ENCODE measurements at places on chromosomes 3 and 15. TPM values are rescaled to one million over a fixed set of nuclear protein-coding genes. Genes with fewer than 3 reads are reported as not detected.

DNA sequence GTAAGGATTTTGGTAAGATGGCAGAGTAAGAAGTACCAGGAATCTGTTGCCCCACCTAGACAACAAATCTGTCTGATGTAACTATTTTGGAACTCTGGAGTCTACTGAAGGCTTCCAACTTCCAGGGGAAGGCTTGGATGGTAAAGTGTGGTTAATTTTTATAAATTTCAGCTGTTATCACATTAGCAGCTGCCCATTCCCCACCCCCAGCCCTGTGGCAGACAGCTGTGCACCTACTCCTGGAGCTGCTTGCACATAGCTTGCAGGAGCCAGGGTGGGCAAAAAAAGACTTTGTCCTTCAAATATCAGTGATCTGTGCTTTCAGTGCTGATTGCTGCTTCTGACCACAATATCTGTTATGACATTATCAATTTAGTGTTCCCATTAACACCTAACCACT is 47.4 kb downstream of the FRMD5 start:
- DNase-seq, result no peak

DNA sequence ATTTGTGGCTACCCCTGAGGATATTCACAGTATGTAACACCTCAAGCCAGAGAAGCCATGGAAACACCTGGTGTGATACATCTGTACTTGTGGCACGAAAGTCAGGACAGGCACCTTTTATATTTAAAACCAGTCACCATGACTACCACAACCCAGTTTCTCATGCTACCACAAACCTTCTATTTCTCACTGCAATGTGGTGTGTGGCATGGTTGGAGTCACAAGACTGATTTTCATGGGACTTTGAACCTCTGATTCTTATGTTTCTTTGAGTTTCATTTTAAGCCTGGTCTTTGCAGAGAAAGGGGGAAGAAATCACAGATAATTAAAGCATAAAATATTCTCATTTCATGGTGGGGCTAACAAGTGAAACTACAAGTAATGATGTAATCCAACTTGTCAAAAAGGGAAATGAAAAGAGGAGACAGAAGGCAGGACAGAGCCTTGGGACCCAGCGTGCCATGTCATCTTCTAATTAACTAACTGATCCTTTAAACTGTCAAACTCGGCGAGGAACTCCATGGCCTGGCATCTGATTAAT is 175.9 kb downstream of the PDZRN3 start:
- no peak for DNase-seq

DNA sequence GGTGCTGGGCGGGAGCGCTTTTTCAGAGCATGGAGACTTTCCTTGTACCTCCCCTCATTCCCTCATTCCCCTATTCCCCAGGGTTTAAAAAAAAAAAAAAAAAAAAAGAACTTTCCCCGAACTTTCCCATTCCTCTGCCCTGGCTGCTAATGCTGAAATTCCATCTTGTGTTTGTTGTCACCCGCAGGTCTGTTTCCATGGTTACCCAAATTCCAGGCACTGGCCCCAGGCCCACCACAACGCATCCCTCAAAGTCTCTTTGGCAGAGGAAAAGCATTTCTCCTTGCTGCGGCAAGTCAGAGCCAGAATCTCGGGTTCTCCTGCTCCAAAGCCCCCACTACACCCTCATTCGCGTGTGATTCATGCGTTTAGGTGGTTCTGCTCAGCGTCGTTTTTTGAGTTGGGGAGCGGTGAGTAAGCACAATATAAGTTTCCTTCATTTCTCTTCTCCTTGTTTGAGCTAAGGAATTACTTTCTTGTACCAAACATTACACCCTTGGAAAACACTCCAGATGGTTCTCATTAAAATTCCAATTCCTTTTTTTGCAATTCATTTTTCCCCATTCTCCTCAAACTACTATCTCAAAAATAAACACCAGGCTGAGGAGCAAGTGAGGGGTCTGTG is 21.6 kb downstream of the ANAPC13 start:
- peak; percentile 92 for DNase-seq

The KBTBD13 gene
- not detected for total RNA-seq

- peak; percentile 13 for DNase-seq
Measured at GRCh38 chr15:57553526-57553925, 38.2 kb upstream of the MYZAP start.

- DNase-seq, result no peak
Measured at GRCh38 chr3:149162007-149162406, 32.6 kb downstream of the HPS3 start.

- no peak for DNase-seq
Measured at GRCh38 chr3:144843099-144843498, 871.5 kb downstream of the DIPK2A start.

The CCDC33 gene
- total RNA-seq, result 1.9 TPM

DNA sequence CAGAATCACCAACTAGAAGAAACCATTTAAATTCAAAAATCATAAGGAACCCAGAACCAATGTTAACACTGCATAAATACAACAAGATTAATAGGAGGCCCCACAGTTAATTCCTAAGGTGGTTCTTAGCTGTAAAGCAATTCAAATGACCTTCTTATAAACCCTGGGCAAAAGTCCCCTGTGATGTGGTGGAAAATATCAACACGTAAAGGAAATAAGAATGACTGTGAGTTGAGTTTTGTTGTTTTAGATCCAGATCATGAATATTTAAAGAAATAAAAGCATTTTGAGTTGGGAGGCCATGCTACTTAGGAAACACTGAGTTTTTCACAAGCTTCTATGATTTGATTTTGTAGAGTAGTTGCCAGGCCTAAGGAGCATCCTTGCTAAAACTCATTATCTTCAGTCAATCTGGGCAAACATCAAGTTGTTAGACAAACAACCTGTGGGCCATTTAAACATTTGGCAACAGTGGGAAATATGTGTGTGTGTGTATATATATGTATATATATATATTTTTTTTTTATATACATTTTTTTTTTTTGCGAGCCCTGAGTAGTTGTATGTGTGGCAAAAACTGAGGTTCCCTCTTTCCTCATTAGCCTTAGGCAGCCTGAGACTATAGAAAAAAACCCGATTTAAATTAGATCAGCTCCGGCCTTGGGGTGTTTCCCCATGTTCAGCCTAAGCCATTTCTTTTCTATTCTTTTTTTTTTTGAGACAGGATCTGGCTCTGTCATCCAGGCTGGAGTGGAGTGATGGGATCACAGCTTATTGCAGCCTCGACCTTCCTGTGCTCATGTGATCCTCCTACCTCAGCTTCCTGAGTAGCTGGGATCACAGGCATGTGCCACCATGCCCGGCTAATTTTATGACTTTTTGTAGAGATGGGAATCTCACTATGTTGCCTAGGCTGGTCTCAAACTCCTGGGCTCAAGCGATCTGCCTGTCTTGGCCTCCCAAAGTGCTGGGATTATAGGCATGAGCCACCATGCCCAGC is 8.0 kb upstream of the PXK start:
- DNase-seq, result no peak

DNA sequence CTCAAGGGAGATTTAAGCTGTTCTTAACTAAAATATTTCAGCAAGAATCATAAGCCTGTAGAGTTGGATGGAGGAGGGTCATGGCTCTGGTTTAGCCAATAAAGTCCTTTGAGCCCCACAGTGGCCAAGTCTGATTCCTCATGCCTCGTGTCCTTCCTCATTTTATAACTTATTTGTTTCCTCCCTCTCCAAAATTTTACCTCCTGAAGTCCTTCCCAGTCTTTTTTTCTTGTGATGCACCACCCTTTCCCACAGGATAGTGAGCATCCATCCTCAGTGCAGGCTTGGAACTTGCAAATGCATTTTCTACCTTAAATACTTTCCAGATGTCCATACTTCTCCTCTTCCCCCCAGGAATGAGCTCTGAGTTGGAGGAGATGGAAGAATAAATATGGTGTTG is 162.7 kb upstream of the AGTR1 start:
- no peak for DNase-seq

The PARP15 gene
- not detected for total RNA-seq

GRCh38 chr15:73755481-73755880 is 2.3 kb upstream of the INSYN1 start:
- DNase-seq, result no peak

DNA sequence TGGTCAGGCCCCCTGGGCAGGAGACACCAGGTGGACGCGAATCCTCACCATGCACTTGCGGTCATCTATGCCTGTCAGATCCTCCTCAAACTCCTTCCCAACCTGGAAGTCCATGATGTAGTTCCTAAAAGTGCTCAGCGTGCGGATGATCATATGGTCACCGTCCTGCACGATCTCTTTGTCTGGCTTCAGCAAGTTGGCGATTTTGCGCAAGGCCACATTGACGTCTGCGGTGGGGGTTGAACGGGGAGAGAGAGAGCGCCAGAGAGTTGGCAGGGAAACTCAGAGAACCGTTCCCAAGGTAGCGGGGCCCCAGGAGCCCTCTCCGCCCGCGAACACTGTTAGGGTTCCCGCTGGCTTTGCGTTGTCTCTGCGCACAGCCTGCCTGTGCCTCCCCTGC is 809 bp downstream of the RBP1 start:
- DNase-seq, result peak; percentile 39

DNA sequence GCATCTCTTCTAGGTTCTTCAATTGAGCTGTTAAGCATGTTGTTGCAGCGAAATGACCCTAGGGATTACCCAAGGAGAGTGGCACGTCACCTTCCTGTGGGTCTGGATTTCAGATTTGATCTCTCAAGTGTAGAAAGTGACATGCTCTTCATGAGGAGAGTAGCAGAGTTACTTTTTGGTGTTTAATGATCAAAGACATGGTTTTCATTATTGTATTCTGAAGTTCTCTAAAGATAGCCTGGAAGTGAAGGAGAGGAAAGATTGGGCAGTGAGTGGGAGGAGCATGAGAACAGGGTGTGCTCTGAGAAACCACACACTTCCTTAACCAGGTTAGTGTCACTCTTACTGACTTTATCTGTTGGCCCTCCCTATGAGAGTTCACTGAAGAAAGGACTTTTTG is 153.6 kb downstream of the AKAP13 start:
- DNase-seq, result no peak

DNA sequence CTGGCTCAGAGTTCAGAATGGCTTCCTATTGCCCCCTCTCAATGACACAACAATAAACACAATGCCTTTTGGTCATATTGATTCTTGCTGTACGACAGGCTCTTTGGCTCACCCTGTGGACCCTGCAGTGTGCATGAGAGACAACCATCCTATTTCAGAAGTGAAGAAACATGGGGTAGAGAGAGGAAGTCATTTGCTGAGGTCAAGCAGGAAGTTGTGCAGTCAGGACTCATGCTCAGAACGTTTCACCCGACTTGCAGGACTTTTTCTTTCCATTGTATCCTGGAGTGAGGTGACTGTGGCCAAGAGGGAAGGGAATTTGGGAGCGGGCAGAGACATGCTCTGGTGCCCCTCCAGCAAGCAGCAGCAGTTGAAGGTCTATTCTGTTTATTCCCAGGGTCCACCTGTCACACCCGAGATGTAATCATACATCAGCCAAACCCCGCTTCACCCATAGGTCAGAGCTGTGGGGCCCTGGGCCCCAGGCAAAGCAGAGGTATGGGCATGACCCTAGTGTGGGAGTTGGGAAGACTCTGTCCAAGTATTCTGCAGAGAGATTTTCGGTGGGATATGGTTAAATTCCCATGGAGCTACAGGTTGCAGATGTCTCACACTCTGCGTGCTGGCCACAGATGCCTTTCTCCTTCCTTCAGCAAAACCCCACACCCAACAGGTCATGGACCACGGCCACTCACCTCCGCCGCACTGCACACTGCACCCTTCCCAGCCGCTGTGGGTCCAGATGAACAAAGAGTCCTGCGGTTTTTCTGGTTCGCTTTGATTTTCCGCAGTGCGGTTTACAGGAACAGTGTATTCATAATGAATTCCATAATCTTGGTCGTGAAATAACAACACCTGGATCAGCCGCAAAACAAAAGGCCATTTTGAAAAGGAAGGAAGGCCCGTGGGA is 290.6 kb downstream of the ADAMTS17 start:
- no peak for DNase-seq

GRCh38 chr15:36914960-36915808 is 185.2 kb downstream of the MEIS2 start:
- no peak for DNase-seq

- no peak for DNase-seq
Measured at GRCh38 chr3:153734777-153735551, 386.2 kb upstream of the ARHGEF26 start.

The ST3GAL6 gene
- 13.5 TPM for total RNA-seq

DNA sequence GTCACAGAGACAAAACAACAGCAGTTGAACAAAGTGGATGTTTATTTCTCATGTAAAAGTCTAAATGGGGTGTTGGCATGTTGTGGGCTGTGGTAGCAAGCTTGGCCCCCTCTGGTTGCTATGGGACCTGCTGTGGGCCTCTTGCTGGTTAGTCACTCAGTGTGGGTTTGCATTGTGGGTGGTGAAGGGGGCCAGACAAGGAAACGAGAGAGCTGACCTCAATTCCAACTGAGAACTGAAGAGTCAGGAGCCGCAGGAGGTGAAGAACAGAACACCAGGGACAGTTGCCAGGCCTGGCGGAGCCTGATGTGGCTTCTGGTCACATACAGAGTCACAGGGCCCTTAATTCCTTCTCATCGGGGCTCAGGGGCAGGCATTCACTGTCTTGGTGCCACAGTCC is 1.9 kb upstream of the ADPGK start:
- no peak for DNase-seq

GRCh38 chr3:151169262-151169947 is 33.6 kb downstream of the GPR171 start:
- DNase-seq, result no peak

The LRRIQ4 gene
- total RNA-seq, result not detected

The CHRM5 gene
- total RNA-seq, result not detected

DNA sequence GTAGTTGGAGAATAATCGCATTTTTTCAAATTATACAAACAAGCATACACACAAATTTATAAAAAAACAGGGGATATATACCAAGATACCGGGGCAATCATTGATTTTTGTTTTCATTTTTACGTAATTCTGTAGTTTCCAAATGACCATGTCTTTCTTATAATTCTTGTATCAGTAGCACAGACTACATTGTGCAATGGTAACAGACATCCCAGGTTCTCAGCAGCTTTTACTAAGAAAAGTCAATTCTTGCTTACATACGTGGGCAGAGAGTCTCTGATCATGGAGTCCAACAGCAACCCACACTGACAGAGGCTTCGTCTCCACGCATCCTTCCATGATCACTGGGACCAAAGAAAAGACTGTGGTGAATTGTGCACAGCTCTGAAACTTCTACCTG is 441.3 kb downstream of the TBL1XR1 start:
- DNase-seq, result no peak

The POPDC2 gene
- 1.5 TPM for total RNA-seq

- DNase-seq, result no peak
Measured at GRCh38 chr3:195761123-195761566, 40.4 kb downstream of the MUC20 start.

DNA sequence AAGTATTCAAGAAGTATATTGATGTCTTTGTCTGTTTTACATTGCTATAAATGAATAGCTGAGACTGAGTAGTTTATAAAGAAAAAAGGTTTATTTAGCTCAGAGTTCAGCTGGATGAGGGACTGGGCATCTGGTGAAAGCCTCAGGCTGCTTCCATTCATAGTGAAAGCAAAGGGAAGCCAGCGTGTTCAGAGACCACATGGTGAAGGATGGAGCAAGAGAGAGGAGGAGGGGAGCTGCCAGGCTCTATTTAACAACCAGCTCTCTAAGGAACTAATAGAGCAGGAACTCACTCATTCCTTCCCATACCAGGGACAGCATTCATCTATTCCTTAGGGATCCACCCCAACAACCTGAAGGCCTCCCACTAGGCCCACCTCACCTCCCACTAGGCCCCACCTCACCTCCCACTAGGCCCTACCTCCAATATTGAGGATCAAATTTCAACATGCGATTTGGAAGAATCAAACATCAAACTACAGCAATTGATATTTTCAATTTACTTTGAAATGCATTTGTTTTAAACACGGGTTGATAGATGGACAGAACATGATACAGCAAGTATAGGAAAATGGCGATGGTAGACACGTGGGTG is 167.5 kb upstream of the HES1 start:
- DNase-seq, result no peak

- no peak for DNase-seq
Measured at GRCh38 chr3:42340466-42340865, 69.9 kb downstream of the LYZL4 start.

The AADACL2 gene
- total RNA-seq, result not detected

The ESYT3 gene
- total RNA-seq, result 0.59 TPM
